ENCODE measurements at places on chromosomes 7 and 10. TPM values are rescaled to one million over a fixed set of nuclear protein-coding genes. Genes with fewer than 3 reads are reported as not detected.

The PHKG1 gene
- total RNA-seq, result 3.4 TPM

The HUS1 gene
- 34.4 TPM for total RNA-seq

The MRPS17 gene
- total RNA-seq, result 38.2 TPM

The MSS51 gene
- 3.1 TPM for total RNA-seq

The ZC3HAV1L gene
- total RNA-seq, result 31.5 TPM

The HOXA10 gene
- total RNA-seq, result not detected

The TUBAL3 gene
- total RNA-seq, result not detected

The PSMC2 gene
- 225 TPM for total RNA-seq

GRCh38 chr7:45162311-45162845 is 4.8 kb downstream of the RAMP3 start:
- DNase-seq, result no peak

- DNase-seq, result no peak
These were observed 43.4 kb downstream of the ZNRF2 start for GRCh38 chr7:30327813-30328212.

- no peak for DNase-seq
These were observed 18.8 kb downstream of the CELF2 start for GRCh38 chr10:11036424-11037011.

GRCh38 chr7:41573862-41574261 is 129.0 kb downstream of the INHBA start:
- no peak for DNase-seq

DNA sequence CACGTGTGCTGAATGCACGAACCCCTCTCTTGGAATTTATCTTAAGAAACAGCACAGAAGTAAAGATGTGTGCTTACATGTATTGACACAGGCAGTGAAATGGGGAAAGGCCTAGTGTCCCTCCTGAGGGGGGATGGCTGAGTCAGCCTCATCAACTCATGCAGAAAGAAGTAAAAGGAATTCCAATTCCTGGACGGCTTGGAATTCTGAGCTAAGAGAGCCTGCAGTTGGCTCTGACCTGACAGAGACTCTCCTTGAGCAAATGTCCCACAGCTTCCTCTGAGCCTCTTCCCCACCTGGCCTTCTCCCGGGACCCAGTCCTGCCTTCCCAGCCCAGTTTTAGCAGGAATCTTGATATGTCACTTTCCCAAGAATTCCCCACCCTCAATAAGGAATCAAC is 542.4 kb upstream of the ADARB2 start:
- no peak for DNase-seq

- no peak for DNase-seq
These were observed 87.3 kb upstream of the CYTH3 start for GRCh38 chr7:6359734-6360133.

DNA sequence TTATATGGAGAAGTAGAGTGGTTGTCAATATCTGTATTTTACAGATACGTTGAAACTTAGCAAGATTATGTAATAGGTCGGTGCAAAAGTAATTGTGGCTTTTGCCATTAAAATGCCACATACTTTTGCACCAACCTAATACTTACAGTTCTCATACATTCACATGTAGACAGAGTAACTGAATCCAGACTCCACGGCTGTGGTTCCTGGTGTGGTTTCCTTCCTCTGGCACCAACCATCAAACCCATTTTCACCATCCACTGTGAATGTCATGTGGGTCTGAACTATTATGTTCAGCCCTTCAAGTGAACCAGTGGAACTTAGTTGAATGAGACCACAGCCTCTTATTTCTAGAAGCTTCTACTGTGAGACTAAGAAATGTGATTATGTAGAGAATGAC is 31.5 kb upstream of the SLIT1 start:
- no peak for DNase-seq

DNA sequence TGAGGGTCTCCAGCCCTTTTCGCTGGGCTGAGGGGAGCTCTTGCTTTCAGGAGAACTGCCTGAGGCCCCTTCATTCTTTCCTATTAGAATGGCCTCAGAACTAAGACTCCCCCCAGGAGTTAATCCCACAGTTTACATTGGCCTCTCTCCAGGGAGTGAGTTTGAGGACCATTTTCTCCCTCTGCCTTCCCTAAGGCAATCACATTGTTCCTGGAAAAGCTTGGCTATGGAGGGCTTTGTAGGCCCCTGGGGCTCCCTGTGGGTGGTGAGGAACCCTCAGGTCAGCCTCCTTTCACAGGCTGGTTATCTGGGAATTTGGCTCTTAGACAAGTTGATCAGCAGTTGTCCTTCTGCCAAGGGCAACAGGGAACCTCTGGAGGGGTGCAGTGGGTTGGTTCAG is 343.7 kb downstream of the RPS24 start:
- DNase-seq, result no peak

DNA sequence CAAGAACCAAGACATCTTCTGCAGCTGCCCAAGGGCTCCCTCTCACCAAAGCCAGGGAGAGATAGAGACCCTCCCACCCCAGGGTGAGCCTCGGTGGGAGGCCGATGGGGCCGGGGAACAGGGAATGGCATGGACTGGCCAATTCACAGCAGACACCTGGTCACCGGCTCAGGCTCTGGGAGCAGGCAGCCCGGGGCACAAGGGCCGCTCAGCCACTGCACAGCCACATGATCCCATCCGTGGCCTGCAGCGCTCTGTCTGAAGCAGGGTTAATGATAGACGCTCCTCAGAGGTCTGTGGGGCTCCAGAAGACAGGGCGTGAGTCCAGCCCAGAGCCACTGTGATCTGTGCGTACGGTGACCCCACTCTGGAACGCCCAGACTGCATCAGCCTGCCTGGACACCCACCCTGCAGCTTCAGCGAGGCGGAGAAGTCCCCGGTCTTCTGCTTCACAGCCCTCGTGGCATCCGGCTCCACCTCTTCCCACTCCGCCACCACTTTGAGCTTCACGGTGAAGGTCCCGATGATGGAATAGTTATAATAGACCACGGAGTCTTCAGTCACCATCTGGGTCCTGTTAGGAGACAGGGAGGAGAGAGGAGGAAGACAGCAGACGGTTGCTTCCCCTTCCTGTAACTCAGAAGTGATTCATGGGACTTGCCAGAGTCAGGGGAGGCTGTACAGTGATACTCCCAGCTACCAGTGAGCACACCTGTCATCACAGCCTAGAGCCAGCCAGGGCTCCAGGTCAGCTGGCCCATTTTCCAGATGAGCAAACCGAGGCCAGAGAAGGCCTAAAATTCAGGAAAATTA is 14.0 kb downstream of the TMEM130 start:
- no peak for DNase-seq

DNA sequence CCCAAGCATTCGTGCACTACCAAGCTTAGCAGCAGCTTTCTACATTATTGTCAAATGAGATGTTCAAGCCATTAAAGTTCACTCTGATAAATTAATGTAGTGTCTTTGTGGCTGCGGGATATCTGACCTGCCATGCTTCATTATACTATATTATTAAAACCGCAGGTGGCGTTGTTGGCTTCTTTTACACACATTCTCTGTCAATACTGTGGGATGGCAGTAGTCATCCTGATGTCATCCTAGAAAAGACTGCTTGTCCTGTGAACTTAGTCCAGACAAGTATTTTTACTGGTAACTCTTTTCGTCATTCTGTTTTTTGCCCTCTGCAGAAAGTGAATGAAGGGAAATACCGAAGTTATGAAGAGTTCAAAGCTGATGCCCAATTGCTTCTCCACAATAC is 103.9 kb downstream of the ZMYND11 start:
- no peak for DNase-seq

DNA sequence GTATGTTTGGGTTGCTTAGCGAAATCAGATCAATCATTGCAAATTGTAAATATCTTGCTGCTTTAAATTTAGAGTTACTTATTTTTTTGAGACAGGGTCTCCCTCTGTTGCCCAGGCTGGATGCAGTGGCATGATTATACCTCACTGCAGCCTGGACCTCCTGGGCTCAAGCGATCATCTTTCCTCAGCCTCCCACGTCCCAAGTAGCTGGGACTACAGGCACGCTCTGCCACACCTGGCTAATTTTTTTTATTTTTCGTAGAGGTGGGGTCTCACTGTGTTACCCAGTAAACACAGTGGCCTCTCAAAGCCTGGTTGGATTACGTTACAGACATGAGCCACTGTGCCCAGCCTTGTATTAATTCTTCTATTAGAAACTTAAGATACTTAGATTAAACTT is 1.7 kb downstream of the VDAC2 start:
- no peak for DNase-seq

- DNase-seq, result no peak
These were observed 35.2 kb downstream of the ZNF487 start for GRCh38 chr10:43471935-43472720.

DNA sequence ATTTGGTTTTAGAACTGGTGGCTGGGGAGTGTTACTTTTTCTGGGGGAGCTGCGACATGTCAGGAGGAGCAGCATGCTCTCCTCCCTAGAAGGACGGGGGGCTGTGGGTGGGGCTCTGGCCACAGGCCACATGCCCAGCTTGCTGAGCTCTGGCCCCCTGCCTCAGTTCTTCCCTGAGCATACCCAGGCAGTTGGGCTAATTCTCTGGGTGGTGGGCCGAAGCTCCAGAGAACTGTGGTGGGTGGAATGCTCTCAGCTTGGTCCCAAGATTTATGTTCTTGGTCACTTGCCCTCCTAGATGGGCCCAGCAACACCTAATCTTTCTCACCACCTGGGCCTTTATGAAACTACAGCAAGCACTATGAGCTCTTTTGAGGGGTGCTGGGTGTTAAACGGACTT is 5.1 kb upstream of the ZNF775 start:
- no peak for DNase-seq

GRCh38 chr10:8072211-8072610 is 17.7 kb downstream of the GATA3 start:
- DNase-seq, result no peak

DNA sequence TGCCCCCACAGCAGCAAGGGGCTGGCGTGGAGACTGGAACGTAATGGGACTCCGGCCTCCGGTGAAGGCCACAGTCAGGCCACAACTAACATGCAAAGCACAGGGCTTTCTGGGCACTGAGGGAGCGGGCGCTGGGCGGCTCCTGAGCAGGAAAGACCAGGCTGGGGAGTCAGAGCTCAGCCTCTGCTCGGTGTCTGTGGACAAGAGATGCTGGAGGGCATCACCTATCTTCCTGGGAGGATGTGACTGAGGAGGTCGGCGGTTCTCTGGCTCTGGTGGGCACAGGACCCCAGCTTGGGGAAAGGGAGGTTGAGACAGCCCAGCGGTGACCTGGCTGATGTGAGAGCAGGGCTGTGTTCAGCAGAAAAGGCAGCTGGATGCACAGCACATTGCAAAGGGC is 11.7 kb downstream of the CNPY1 start:
- no peak for DNase-seq

DNA sequence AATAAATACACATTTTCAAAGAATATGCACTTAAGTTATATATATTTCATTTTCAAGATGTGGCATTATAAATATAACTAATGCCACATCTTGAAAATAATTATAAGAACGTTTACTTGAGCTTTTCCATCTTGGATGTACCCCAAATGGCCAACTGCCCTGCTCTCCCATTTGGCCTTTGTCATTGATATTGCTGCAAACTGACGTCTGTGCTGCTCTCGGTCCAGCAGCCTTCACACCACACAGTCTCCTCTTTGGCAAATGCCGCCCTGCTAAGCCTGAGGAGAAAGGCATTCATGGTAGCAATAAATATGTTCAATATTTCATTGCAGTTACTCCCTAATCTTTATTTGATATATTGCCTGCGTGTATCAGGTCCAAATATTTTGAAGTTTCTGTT is 384.6 kb upstream of the ADARB2 start:
- DNase-seq, result no peak

DNA sequence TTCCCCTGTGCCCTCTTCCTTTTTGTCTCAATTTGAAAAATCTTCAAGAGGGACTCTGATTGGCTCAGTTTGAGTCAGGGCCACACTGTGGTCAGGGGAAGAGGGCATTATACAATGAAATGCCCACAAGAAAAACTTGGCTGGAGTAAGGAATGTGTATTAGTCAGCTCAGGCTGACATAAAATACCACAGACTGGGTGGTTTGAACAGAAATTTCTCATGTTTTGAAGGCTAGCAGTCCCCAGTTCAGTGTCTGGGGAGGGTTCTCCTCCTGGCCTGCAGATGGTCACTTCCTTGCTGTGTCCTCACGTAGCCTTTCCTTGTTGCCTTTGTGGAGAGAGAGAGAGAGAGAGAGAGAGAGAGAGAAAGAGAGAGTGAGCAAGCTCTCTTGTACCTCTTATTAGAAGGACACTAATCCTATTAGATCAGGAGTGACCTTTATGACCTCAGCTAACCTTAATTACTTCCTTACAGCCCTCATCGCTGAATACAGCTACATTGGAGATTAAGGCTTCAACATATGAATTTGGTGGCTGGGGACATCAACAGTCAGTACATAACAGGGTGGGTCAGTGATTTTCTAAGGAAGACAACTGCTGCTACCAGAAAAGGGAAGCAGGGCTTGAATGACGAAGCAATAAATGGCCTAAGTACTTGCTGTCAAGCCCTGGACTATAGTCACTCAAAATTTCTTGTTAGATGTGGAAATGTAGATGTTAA is 25.8 kb upstream of the FAM13C start:
- DNase-seq, result no peak

GRCh38 chr7:18706670-18707069 is 211.1 kb downstream of the HDAC9 start:
- DNase-seq, result no peak

DNA sequence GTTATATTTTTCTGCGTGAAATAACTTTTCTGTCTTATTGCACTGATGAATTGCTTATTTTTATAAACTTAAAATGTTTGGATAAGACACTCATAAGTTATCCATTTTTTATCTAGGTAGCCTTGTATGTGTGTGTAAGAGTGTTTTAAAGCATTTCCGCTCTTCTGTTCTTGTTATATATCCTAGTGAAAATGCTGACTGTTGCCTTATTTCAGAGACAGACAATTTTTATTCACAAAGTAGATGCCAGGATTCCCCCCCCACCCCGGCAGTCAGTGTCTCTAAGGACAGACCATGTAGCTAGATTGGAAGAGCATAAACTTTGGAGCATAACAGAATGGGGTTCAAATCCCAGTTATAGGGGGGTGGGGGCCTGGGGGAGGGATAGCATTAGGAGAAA is 1.6 kb downstream of the SMC3 start:
- no peak for DNase-seq

- no peak for DNase-seq
These were observed 110.2 kb downstream of the MTPAP start for GRCh38 chr10:30238836-30239235.

DNA sequence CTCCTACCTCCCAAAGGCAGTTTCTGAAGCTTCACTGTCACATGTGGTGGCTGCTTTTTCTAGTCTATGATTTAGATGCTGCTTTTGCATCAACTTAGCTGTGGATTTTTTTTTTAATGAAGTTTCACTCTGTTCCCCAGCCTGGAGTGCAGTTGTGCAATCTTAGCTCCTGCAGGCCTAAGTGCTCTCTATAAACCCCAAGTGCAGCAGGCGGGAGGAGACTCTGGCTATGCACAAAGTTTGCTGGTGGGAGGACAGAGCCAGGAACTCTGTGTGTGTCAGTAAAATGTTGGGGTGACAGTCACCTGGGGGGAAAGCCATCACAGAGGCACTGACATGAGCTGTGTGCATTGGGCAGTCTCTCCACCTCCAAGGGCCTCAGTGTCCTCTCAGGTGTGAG is 138.8 kb upstream of the FAM20C start:
- no peak for DNase-seq

All from activated T-helper 1 cell treated with anti-CD3 and anti-CD28 coated beads, Interleukin-12 subunit alpha, Interleukin-12 subunit beta, Interleukin-2, Interleukin-4 antibody, amounts not matched to agents 30 ng/mL and 10 ng/mL and 1 ng/mL, durations not matched to agents 14 hours and 24 hours and 36 hours (primary cell).